ENCODE measurements at places on chromosomes 1 and 21.

DNA sequence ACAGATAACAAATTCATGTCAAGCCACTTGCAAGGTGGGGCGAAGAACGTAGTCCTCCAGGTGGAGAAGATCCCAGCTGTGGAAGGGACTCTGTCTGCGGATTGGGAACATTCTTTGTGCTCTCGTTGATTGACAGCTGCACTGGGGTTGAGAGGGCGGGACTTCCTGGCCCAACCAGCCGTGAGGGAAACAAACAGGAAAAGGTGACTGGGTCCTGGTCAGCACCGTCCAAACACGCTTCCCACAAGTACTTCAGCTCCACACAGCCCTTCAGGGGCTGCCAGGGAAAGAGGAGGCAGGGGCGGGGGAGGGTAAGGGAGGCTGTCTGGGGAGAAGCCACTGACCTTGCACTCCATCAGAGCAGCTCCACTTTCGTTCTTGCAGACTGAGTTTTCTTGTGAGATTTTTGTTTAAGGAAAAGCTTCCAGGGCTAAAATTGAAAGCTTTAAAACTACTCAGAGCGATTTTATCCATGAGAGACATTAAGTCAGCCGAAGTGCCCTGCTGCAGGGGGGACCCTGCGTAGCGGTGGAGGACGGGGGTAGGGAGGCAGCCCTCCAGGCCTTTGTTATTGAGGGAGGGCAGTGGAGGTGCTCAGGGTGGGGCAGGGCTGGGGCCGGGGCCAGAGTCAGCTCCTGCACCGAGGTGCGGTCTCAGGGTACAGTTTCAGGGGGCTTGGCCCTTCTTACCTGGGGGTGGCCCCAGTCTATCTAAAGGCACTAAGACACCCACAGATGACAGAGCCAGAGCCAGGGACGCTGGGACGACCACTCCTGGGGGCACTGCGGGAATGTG is 21.6 kb upstream of the STUM start:
- DNase-seq = no peak

DNA sequence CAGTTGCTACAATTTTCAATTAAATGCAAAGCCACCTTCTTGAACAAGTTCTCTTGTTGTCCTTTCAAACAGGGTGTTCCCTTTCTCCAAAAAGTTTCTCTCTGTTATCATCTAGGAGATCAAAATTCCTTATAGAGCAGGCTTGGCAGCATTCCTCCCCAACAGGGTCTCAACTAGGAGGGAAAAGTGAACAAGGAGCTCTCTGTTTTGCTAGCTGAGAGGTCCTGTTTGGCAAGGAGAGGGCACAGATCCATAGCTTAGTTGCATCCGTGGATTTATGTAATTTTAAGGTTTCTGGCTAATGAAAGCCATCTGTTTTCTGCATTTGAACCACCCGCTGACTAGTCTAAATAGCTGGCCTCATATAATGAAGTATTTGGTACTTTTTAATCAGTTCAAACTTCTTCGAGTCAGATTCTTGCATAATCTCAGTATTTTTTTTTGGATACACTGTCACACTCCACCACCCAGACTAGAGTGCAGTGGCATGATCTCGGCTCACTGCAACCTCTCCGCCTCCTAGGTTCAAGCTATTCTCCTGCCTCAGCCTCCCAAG is 54.0 kb downstream of the APP start:
- no peak for DNase-seq

DNA sequence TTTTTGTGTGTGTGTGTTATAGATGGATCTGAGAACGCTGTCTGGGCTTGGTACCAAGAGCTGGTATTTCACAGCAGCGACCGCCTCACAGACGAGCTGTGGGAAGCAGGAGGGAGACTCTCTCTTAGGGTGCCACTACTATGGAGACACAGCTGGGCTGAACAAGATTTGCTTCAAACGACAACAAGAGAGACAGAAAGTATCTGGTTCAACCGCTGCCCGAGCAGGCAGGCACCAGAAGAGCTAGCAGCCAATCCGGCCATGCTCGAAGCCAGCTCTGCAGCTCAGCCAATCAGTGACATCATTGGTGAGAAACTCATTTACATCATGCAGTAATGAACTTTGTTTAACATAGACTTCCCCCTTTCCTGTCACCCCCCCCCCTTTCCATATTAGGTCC is 341.3 kb downstream of the USP25 start:
- DNase-seq = no peak

GRCh38 chr1:70353601-70354331 is 756 bp downstream of the ANKRD13C start:
- DNase-seq = peak; percentile 31

DNA sequence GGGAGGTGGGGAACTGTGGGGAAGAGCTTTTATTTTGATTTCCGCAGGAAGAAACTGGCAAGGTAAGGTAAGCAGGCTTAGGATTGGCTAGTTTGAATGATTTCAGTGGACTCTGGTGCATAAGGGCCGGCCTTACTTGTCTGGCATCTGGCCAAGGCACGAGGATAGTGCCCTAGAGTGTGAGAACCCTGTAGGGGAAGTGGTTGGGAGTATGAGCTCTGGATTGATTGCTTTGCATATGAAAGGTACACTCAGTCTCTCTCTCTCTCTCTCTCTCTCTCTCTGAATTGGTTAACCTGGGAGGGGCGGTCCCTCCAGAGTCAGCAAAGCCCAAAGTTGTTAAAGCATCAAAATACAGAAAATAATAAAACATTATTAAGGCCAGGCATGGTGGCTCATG is 463.0 kb downstream of the SIPA1L2 start:
- no peak for DNase-seq

DNA sequence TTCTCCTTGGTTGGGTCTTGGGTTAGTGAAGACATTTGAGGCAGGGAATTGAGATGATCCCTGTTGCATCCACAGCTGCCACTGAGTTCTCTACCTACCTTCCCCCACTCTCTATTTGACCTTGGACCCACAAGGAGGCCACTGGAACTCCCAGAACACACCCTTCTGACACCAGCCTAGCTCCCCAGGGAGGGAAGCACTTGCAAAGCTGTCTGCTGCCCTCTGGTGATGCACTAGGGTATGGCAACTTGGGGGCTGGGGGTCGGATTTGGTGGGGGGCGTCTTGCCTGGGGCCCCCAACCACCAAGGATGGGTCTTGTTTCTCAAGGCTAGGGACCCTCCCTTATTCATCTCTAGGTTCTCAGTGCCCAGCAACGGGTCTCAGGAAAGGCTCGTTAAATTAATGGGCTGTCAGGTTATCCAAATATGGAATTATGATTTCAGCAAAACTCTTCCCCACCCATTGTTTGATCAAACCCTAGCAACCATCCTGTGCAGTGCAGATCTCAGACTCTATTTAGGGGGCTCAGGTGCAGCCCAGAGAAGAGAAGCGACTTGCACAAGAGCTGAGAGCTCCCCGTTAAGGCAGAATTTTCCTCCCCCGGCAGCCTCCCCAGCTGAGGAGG is 177.8 kb upstream of the KLHDC7A start:
- DNase-seq = peak; percentile 12

Data from hematopoietic multipotent progenitor cell treated with erythropoietin and hydrocortisone succinate and interleukin-3 and kit ligand, for 6 days (in vitro differentiated cells).